Stimulated activated CD8-positive, alpha-beta memory T cell treated with anti-CD3 and anti-CD28 coated beads, Interleukin-12 subunit alpha, Interleukin-12 subunit beta, amount 100 ng/mL, for 4 hours (primary cell): ENCODE measurements at places on chromosomes 5 and 9.

DNA sequence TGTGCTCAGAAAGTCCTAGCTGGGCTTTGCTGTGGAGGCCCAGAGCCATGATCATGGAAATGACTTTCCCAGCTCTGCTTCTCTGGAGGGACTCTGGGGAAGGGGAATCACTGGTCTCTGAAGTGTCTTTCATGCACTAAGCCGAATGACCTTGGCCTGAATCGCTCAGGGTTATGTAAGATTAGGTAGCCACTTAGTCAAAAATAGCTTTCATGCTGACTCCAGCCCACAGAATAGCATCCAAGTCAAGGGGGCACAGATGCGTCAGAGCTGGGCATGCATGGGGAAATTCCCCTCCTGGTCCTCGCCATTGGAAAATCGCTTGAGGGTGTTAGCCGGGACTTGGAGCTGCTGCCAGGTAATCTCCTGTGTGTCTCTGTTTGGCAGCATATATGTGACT lies 36.1 kb upstream of the PPARGC1B start:
- DNase-seq, result no peak

- DNase-seq, result no peak
Measured at GRCh38 chr5:74542482-74542881, 98.0 kb downstream of the ENC1 start.

GRCh38 chr5:6632324-6632887 lies 438 bp downstream of the NSUN2 start:
- DNase-seq, result no peak

DNA sequence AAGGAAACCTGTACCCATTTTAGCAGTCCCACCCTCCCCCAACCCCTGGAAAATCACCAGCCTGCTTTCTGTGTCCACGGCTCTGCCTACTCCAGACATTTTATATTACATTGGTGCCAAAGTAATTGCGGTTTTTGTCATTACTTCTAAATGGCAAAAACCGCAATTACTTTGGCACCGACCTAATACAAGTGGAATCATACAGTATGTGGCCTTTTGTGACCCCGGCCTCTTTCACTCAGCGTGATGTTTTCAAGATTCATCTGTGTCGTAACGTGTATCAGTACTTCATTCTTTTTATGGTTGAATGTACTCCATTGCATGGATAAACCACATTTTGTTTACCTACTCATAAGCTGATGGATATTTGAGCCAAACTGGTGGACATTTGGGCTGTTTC lies 9.7 kb upstream of the ORM1 start:
- DNase-seq, result no peak

DNA sequence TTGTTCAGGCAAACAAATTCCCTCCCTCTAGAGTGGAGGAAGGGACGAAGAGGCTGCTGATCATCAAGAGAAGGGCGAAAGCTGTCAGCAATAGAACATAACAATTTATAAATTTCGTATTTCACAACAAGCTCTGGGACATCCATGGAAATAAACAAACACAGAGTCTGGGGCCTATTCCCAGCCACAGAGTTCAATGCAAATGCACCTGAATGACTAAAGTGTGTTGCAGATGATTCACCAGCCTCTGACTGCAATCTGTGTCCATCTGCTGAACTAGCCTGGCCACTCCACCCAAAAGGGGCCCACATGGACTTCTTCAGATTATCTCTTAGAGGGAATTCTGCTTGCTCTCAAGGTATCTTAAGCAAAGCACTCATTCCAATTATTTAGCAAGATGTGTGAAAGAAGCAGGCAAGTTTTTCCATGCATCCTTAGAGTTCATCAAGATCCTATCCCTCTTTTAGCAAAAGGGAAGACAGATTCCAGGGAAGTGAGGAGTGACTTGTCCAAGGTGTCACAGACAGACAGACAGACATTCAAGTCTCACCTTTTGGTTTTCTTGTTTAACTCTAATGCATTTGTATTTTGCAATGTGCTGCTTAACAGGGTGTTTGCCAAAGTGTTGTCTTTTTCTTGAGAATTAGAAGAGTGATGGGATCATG lies 307.8 kb upstream of the PAPPA start:
- no peak for DNase-seq

GRCh38 chr9:3730511-3730922 lies 204.7 kb upstream of the RFX3 start:
- no peak for DNase-seq

DNA sequence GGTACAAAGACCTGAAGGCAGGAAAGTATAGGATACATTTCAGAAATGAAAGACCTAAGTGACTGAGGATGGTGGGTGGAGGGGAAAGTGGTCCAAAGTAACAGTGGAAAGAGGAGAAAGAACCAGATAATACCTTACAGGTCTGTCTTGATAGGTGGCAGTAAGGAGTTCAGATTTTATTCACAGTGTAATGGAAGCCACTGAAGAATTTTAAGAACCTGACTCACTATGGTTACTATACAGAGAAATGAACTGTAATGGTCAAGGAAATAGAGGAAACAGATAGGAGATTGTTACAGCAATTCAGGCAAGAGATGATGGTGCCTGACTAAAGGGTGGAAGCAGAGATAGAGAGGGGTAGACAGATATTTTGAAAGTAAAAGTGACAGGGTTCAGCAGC lies 46.5 kb downstream of the EPB41L4A start:
- DNase-seq, result no peak

DNA sequence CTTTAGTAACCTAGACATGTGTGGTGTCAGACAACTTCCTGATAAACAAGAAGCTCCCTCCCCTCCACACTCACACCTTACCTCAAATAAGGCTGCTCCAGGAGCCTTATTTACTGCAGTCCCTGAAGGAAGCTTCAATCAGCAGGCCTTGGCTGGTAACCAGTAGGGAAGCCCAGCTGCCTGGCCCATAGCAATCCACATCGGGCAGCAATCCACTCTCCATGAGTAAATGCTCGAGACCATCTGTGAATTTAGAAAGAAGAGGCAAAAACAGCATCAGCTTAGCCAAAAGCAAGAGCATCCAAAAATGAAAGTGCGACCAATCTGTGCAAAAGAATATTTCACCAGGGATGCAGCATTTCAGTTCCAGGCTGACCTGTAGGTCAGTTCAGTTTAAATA lies 213.3 kb upstream of the TUSC1 start:
- no peak for DNase-seq

DNA sequence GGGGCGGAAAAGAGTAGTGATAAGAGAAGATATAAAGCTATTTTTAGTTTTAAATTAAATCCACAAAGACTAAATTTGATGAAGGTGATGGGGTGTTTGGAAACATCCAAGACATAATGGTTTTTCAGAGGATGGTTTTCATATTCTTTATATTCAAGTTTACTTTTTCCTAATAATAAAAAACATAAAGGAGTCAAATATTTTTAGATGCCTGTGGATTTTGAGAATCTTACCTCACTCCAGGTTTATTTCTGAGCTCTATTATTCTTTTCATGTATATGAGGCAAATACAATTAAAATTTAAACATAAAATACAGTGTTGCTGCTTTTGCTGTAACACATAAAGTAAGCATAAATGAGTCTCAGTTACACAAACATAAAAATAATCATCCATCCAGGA lies 22.2 kb downstream of the MRPS30 start:
- DNase-seq, result no peak

GRCh38 chr5:143234162-143234842 lies 169.2 kb downstream of the NR3C1 start:
- DNase-seq, result no peak

- DNase-seq, result no peak
Measured at GRCh38 chr5:181236471-181236870, 7.2 kb downstream of the RACK1 start.

GRCh38 chr9:72029986-72030385 lies 30.4 kb downstream of the C9orf57 start:
- no peak for DNase-seq

- no peak for DNase-seq
Measured at GRCh38 chr9:86303316-86303975, 21.1 kb upstream of the ISCA1 start.

GRCh38 chr9:107693625-107694326 lies 204.2 kb upstream of the KLF4 start:
- DNase-seq, result no peak

- no peak for DNase-seq
Measured at GRCh38 chr5:14237317-14238086, 94.4 kb downstream of the TRIO start.

DNA sequence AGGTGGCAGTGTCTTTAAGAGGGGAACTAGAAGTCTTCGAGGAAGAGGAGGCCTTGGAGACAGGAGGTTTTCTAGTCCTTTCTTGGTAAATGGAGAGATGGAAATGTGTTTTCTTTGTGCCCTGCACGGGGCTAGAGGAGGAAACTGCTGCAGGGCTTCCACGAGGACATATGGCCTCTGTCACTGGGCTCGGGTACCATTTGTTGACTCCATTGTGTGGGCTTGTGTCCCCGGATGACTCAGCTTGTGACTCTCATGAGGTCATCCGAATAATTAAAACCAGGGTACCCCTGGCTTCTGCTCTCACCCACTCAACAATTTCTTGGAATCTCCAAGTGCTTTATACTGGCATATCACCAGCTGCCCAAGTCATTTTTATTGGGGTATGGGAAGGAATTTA lies 261.7 kb downstream of the KIF4B start:
- no peak for DNase-seq

DNA sequence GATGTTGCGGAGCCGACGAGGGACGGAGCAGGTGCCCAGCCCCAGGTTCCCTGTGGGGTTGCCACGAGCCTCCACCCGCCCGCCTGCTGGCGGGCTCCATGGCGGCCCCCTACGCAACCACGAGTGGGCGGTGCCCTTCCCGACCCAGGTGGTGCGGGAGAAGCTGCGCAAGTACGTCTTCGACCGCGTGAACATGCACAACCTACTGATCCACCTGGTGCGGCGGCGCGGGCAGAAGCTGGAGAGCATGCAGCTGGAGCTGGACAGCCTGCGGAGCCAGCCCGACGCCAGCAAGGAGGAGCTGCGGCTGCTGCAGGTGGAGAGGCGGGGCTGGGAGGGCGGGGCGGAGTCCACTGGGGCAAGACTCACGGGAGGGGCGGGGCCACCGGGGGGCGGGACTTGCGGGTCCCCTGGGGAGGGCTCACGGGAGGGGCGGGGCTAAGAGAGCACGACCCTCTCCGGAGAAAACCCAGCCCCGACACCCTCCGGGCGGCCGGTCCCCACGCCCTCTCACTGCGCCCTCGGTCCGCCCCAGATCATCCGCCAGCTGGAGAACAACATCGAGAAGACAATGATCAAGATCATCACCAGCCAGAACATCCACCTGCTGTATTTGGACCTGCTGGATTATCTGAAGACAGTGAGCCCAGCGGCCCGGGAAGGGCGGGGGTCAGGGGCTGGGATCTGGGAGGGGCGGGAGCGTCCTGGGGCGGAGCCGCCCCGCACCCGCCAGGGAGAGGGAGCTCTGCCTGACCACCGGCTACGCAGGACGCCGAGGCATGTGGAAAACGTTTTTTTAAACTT lies 3.9 kb downstream of the CCDC183 start:
- DNase-seq, result peak; percentile 83

GRCh38 chr5:107592515-107592914 lies 78.2 kb downstream of the EFNA5 start:
- no peak for DNase-seq

GRCh38 chr5:1793966-1794900 lies 5.4 kb downstream of the MRPL36 start:
- DNase-seq, result no peak

GRCh38 chr5:103014983-103015382 lies 105.0 kb downstream of the GIN1 start:
- no peak for DNase-seq

DNA sequence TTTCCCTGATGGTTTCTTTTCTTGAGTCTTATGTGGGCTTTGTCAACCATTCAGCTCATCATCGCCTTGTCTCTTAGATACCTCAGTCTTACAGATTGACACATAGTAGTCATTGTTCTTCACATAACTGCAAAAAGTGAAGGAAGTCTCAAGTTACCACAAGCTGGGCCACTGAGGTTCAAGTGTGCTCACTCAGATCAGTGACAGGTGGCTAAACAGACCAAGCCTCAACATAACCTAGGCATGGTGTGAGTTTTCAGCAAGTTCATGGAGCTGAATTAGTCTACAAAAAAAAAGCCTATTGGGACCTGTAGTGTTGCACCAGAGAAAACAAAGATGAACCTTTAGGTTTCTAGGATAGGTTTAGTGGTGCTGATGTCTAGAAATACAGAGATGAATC lies 58.2 kb downstream of the RFK start:
- DNase-seq, result no peak

DNA sequence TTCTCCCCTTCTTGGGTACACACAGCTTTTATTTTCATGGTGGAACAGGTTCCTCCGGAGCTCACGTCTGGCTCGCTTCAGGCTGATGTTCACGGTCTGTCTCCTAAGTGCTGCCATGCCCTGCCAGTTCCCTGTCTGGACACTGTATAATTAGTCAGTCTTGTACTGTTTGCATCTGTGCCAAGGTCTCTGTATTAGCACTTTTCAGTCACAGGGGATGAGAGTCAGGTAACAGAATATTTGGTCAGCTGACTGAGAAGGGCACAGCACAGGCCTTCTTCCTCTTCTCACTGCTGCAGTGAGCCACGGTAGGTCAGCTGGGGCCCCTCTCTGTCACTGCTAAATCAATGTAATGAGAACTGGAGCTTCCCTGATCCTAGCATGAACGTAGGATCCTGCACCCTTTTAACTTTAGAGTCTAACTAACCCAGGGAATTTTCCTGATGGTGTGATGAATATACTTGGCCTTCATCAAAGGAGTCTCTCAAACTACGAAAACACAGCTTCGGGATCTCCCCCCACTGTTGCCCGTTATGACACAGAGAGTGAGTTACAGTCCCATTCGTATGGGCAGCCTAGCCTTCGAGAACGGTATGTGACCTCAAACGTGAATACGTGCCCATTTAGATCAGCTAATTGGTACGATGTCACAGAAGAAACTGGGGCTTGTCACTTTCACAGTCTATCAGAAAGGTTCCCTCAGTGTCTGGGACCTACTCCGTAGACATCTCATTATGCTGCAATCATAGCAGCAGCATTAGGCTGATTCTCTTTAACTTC lies 354.1 kb upstream of the RFX3 start:
- DNase-seq, result no peak

DNA sequence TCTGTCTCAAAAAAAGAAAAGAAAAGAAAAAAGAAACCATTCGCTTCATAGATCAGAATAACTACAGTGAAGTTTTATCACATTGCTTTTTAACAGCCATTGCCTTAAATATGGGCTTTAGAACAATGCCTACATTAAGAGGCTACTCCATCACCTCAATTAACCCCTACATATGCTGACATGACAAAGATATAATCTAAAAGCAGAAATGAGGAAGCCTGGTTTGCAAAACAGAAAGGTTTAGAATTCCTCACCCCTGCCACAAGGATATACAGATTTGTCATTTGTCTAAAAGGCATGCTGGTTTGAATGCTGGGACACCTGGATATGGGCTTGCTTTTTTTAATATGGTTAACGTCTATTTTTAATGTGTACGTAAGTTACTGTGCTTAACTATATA lies 1353.0 kb upstream of the C9orf72 start:
- DNase-seq, result no peak

DNA sequence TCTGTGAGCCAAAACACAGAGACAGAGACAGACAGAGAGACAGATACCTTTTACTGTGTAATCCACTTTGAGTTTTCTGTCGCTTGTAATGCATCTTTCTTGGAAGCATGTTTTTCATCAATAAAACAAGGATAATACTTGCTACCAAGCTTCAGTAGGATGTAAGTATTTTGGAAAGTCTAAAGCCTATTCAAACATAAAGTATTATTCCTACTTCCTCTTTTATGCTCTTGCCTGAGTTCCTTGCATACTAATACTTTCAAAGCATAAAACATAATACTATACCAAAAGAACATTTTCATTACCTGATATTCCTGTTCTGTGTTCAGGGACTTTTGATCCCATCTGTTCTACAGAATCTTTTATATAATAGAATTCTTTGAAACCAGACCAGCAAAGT lies 64.5 kb upstream of the SLC30A5 start:
- DNase-seq, result no peak

- no peak for DNase-seq
Measured at GRCh38 chr5:158309088-158309807, 450.3 kb upstream of the CLINT1 start.

- no peak for DNase-seq
Measured at GRCh38 chr9:102551346-102551745, 443.8 kb upstream of the CYLC2 start.
